Choroid plexus epithelial cell (primary cell): ENCODE measurements at places on chromosomes 11 and 22.

GRCh38 chr22:33747029-33747428 lies 173.2 kb downstream of the LARGE1 start:
- no peak for DNase-seq

DNA sequence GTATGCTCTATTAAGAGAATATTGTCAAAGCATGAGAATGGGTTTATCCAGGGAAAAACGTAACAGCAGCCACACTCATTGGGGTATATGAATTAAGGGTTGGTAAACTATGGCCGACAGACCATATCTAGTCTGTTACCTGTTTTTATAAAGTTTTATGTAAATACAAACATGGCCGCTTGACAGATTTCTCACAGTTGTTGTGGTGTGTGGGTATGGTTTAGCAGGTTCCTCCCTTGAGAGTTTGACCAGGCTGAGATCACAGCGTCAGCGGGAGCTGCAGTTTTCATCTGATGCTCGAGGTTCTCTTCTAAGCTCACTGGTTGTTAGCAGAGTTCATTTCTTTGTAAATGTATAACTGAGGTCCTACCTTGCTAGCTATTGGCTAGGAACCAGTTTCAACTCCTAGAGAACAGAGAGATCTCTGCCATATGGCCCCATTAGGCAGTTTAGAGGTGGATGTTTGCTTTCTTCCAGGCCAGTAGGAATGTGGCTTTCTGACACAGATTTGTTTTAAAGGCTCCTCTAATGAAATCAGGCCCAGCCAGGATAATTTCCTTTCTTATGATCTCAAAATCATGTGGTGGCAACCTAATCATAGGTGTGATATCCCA lies 45.5 kb upstream of the GRIK4 start:
- DNase-seq: no peak

DNA sequence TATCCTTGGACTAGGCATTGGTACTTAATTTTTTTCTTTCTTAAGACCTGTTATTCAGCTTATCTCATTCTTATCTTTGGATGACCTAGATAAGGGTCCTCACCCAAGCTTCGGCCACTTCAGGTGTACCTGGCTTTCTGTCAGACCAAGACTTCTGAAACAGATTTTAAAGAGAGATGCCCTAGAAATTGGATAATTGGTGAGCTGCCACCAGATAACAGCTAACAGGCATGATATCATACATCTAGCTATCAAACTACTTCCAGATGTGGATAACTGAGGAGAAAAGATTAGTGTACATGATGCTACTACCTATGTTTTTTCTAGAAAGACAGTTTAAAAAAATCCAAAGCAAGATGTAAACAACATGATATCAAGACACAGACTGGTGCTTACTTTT lies 52.9 kb downstream of the FZD4 start:
- no peak for DNase-seq

- DNase-seq: no peak
Measured at GRCh38 chr11:76801736-76802135, 18.6 kb downstream of the TSKU start.

DNA sequence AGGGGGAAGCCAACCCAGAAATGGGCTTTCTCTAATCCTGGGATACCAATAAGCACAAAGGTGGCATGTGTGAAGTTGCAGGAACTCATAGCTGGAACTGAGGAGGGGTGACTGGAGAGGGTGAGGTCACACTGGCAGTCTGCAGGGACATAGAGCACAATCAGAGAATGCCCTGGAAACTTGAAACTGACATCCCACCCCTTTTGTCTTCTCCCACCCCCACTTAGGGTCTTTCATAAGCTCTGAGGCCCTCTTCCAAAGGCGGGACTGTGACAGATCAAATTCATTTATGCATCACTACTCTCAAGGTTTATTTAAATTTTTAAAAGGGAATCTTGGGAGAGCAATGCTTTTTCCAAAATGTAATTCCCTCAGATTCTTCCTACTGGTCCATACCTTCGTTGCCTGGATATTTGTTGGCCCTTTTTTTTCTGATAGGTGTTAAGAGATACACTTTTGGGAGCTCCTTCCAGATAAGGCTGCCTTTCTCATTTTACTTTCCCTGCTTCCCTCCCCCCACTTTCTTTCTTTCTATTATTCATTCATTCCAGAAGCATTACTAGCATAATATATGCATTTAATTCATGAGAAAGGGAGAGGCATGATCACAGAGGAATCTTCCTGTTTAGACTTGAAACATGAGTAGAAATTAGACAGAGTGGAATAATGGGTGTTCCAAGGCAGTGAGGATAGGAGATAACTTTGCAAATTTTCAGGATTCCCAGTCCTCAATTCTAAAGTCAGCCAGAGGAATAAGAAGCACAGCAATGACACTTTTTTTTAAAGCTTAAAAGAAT lies 14.8 kb downstream of the OR51E2 start:
- DNase-seq: no peak

- no peak for DNase-seq
Measured at GRCh38 chr11:46290011-46290410, 12.5 kb downstream of the CREB3L1 start.

- no peak for DNase-seq
Measured at GRCh38 chr11:70220136-70220535, 17.0 kb downstream of the FADD start.

DNA sequence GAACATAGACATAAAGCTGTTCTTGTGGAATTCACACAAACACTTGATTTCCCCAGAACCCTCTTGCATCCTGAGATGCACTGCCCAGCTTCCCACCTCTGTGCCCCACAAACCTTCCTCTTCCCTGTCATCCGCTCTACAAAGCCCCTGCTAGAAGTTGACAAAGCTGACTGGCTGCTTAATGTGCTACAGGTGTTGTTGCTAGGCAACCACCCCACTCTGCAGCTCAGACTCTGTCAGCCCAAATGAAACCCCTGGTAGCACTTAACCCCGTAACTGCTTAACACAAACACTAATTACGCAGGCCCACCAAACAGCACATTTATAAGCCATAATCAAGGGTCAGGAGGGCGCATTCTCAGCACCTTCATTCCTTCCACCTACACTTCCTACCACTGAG lies 172.0 kb upstream of the CADM1 start:
- DNase-seq: no peak

DNA sequence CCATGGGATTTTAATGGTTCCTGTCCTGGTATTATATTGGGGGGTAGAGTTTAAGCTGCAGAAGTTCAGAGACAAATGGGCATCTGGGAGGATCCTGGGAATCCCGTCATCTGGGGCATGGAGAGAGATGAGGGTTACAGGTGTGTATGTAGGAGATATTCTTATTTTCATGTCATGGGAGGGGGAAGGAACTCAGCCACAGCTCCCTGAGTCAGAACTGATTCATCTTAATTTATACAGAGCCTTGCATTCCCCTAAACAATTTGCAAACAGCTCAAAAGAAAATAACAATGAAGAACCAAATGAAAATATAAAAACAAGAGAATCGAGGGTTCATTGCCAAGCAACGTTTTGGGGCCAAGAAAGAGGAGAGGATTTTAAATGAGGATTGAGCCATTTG lies 155.9 kb upstream of the TBCEL start:
- DNase-seq: no peak
